ENCODE measurements at places on chromosomes 5 and 9.

DNA sequence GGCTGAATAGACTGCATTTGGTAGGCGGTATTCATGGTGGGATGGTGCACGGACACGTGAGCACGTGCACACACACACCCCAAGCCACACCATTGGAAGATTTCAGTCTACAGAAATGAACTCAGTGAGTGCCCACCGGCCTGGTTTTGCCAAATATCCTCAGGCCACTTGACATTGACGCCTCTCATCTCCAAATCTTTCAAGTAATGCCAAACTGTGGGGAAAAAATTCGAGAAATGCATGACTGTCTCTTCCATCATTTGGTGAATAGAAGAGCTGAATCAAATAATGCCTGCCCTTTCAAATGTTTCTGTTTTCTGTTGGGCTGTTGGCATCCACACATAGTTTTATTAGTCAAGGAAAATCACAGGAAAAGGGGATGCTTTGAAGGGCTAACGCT lies 182.3 kb upstream of the EFNA5 start:
- no peak for DNase-seq

GRCh38 chr5:6581559-6582426 lies 51.1 kb downstream of the NSUN2 start:
- no peak for DNase-seq

DNA sequence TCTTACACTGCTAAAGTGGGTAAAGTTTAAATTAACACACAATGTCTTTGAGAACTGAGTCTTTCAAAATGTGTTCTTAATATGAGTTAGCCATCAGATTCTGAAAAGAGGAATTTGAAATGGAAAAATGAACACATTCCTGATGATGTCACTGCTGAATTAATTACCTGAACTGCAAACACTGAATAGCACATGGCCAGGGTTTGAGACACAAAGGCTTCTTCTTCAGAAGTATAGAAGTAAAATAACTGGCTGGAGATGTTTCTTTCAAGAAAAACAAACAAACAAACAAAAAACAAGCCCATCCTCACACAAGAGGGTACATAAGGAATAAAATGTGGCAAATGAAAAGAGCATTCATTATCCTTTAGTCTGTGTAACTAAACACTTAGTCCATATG lies 7.1 kb downstream of the GLIS3 start:
- no peak for DNase-seq

DNA sequence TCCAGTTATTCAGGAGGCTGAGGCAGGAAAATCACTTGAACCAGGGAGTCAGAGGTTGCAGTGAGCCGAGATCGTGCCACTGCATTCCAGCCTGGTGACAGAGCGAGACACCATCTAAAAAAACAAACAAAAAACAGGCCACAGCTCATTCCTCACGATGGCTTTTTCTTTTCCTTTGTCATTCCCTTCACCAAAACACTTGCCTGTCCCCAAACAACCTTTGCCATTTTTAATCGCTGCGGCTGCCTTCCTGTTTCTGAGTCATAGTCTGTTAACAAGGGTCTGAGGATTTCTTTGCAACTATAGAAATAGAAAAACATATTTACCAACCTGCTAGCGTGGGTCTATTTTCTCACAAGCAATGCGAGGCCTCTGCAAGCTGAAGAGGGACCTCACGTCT lies 123.0 kb upstream of the FSTL4 start:
- DNase-seq = no peak

- no peak for DNase-seq
Measured at GRCh38 chr9:128898845-128899565, 17.1 kb downstream of the LRRC8A start.

DNA sequence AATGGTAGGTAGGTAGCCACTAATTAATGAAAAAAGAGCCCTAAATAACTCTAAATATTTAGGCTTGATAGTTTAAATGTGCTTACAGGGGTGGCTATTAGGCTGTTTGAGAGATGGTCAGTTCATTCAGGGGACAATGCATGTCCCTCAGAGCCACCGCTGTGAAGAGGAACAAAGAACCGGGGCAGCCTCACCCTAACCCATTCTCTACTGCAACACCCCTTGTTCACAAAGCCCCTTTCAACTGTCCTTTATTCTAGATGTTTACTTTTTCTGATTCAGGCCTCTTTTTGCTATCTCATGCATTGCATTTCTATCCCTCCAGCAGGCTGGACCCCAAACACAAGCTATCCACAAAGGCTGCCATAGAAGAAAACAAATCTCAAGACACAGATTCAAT lies 906.7 kb downstream of the NR2F1-AS1 start:
- no peak for DNase-seq

DNA sequence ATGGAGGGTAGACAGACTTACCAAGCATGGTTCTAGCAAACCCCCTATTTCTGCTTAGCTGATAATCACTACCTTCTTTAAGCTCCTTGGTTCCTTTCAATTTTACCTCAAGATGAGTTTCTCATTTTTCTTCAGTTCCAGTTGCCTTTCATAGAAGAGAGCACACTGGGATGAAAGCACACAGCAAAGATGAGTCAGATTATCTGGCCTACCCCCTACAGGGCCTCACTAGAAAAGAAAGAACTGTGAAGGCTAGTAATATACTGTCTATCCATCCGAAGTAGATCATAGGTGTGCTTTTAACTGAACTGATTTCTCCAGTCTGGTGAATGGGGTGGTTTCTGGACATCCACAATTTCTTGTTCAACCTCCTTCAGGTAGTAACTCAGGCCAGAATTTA lies 122.5 kb downstream of the TRPM3 start:
- no peak for DNase-seq

DNA sequence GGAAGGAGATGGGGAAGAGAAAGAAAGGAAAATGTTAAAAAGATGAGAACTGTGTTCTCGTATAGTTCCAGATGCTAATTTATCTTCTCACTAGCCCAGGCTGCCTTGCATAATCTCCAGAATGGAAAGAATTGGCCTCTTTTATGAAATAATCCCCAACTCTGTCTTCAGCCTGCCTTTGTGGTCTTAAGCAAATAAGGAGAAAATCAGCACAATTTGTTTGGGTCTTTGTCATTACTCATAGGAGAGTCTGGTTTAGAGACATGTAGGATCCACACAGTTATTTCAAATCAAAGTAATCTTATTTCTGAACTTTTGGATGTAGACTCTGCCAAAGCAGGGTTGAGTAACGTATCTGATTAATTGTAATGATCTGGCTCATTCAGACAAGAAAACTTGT lies 50.7 kb upstream of the CAMK4 start:
- no peak for DNase-seq

DNA sequence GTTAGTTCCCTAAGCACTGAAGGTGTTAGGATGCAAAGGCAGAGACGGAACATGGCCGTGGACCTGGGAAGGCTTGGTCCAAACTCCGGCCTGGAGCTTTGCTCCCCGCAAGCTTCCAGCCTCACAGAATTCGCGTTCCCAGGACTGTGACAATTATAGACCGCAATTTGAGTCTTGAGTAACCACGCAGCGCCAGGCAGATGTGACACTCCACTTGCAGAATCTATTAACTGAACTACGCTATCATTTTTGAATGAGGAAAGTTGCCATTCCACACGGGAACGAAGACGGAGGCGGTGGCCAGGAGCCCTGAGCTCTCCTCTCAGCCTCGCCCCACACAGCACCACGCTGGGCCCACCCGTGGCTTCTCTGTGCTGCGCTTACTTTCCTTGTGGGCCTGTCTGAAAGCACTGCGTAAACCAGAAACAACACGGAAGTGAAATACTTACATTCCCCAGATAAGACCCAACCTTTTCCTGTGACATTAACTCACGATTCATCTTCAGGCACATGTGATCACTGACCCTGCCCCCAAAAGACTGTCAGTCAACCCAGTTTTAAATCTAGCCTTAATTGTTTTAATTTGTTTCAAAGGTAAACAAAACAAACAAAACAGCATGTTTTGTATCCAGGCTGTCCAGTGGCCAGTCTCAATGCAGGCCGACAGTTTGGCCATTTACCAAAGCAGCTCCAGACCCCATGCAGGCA lies 16.1 kb upstream of the COL5A1 start:
- DNase-seq = no peak

GRCh38 chr5:141516672-141517025 lies 27.8 kb downstream of the PCDHGC5 start:
- no peak for DNase-seq

- no peak for DNase-seq
Measured at GRCh38 chr5:153998010-153998409, 40.7 kb downstream of the FAM114A2 start.

GRCh38 chr5:142324136-142324870 lies 518 bp downstream of the SPRY4 start:
- no peak for DNase-seq

GRCh38 chr9:6096821-6097220 lies 81.4 kb upstream of the RANBP6 start:
- DNase-seq = peak; percentile 27

- DNase-seq = no peak
Measured at GRCh38 chr5:61084658-61085057, 77.6 kb downstream of the SMIM15 start.

DNA sequence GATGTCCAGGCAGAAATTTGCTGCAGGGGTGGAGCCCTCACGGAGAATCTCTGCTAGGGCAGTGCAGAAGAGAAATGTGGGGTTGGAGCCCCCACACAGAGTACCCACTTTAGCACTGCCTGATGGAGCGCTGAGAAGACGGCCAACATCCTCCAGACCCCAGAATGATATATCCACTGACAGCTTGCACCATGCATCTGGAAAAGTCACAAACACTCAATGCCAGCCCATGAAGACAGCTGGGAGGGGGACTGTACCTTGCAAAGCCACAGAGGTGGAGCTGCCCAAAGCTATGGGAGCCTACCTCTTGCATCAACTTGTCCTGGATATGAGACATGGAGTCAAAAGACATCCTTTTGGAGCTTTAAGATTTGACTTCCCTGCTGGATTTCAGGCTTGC lies 426.3 kb upstream of the FAM174A start:
- no peak for DNase-seq

- no peak for DNase-seq
Measured at GRCh38 chr9:112555844-112556482, 69.3 kb downstream of the KIAA1958 start.

DNA sequence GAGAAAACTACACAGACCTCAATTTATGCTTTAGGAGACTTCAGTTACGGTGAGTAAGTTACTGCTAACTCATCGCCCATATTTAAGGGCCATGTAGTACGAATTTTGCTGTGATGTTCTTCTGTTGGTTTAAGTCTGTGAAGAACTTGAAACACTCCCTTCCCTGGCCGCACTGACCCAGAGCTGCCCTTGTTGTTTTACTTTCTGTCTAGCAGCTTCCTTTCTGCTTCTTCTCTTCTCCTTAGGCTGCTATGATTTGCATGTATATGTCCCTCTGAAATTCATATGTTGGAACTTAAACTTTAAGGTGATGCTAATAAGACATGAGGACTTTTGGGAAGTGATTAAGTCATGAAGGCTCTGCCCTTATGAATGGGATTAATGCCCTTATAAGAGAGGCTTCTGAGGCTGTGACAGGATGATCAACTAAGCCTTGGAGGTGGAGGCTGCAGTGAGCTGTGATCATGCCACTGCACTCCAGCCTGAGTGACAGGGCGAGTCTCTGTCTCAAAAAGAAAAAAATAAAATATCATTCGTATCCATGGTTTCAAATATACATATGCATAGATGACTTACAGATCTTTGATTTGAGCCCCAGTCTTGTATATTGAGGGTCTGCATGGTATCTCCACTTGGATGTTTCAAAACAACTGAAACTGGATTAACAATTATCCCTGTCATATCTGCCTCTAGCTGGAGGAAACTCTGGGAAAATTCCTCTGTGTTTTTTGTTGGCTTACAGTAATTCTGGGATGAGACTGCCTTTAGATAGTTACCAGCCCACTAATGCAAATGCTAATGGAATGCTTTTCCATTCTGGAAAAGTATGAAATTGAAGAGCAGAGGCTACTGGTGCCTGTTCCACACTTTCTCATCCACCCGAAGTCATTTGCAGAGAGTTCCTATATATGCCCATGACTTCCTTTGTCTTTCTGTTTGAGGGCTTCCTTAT lies 263.4 kb upstream of the ACTBL2 start:
- no peak for DNase-seq

- no peak for DNase-seq
Measured at GRCh38 chr9:130782886-130783530, 52.0 kb upstream of the ABL1 start.

DNA sequence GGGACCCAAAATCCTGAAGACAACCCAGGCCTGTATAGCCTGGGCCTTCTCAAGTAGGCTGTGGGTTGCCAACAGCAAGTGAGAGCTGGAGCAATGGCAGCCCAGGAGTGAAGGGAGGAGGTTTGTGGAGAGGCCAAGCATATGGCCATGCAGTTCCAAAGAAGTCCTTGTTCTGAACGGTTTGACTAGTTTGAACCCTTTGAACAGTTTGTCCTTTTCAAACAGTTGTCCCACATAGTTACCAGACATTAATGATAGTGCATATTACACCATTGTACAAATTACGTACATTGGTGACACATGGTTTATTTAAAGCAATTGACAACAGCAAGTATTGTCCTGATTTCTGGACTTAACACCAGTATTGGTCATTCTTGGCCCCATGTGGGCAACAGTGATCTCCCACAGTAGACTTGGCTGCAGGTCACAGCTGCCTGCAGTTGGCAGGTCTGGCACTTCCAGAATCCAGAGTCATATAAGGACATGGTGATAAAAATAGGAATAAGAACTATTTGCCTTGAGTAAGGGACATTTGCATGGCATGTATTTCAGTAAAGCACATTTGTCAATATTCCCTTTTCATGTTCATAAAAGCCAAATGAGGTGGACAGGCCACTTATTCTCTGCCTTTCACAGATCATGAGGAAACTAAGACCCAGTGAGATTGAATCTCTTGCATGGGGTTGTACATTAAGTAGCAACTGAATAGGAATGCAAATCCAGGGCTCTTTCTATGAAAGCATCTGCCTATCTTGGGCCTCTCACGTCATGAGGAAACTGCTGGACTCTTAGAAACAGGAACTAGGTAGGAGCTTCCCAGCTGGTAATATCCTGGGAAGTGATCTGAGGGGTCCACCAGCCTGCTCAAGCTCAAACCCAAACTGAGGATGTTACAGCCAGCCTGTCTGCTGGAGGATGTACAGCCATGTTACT lies 30.3 kb downstream of the SLC25A48 start:
- DNase-seq = no peak

DNA sequence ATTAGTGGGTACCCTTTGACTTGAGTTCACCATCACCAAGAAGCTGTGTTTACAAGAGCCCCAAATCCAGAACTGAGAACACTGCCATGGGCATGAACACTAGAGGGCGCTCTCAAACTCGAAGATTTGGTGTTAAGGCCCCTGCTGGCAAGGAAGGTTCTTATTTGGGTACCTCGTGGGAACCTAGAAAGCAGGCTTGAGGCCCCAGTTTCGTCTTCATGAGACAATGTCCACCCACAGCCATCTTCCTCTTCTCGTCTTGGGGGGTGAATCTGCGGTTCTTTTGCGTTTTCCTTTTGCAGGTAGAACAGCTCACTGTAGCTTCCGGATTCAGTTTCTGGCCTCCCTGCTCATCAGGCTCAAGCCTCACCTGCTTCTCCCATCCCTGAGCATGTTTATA lies 184.0 kb downstream of the SEMA5A start:
- DNase-seq = peak; percentile 90

- DNase-seq = no peak
Measured at GRCh38 chr5:173517648-173518047, 98.8 kb downstream of the BOD1 start.

GRCh38 chr5:158466191-158466590 lies 607.2 kb upstream of the CLINT1 start:
- no peak for DNase-seq

- no peak for DNase-seq
Measured at GRCh38 chr5:103918668-103919367, 356.2 kb upstream of the NUDT12 start.
